Fibroblast of villous mesenchyme (primary cell): ENCODE measurements at places on chromosomes 7 and 10.

DNA sequence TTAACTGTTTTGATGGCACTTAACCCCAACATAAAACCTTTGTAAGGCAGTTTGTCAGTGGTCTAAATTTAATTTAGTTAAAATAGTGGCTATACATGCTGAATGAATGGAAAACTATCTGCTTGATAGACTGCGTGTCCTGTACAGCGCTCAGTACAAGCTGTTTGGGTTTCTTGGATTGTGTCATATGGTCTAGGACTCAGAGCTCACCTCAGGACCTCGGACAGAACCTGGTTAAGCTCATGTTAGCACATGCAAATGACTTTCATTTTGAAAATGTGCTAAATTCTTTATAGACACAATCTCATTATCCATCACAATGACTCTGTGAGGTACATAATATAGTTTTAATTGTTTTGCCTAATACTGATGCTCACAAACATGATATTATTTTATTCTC, 55.7 kb upstream of the RELN start:
- no peak for DNase-seq

DNA sequence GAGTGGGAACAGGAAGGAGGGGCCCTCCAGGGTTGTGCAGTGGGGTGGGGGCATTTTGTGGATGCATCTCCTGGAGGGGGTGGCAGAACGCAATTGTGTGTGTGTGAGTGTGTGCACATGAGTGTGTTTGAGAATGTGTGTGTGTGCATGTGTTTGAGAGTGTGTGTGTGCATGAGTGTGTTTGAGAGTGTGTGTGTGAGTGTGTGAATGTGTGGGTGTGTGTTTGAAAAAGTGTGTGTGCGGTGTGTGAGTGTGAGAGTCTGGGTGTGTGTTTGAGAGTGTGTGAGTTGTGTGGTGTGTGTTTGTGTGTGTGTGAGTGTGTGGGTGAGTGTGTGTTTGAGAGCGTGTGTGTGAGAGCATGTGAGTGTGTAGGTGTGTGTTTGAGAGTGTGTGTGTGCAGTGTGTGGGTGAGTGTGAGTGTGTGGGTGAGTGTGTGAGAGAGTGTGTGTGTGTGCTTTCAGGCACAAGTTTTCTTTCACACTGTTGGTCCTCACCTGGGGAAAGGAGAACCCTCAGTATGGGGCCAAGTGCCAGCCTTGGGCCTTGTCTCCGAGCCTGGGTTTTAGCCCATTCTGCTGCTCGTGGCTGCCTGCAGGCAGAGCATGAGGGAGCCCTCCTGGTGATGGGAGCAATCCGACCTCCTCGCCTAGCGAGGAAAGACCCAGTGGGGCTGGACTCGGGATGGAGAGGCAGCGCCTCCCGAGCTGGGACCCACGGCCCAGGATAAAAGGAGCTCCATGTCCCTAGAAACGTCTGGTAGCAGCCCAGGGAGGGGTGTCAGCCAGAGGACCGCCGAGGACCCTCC, 35.6 kb downstream of the CDH23 start:
- no peak for DNase-seq

DNA sequence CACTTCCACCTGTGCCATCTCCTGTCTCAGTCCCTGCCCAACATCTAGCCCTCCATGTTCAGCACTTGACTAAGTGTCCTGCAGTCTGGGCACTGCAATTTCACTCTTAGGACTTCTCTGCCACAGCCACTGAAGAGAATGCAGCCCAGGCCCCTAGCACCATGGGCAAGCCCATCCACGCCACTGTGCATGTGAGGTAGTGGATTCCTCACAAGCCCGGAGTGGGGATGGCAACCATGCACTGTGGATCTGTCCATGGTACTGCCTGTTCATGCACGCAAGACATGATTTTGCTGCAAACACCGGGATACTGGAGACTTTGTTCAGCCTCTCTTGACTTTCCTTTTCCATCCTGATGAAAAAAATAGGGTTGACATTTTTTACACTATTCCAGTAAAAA, 12.3 kb downstream of the DDC start:
- DNase-seq = peak; percentile 63

- no peak for DNase-seq
Observed at GRCh38 chr10:18021725-18022480, 70.2 kb downstream of the SLC39A12 start.

GRCh38 chr10:15168291-15168785, at the start of gene NMT2:
Gene NMT2 (minus strand): TSS chr10:15168693. CDS start chr10:15168612, 81 bp downstream.
- no peak for DNase-seq

- peak; percentile 32 for DNase-seq
Observed at GRCh38 chr7:133253519-133253875, 619 bp downstream of the EXOC4 start.

DNA sequence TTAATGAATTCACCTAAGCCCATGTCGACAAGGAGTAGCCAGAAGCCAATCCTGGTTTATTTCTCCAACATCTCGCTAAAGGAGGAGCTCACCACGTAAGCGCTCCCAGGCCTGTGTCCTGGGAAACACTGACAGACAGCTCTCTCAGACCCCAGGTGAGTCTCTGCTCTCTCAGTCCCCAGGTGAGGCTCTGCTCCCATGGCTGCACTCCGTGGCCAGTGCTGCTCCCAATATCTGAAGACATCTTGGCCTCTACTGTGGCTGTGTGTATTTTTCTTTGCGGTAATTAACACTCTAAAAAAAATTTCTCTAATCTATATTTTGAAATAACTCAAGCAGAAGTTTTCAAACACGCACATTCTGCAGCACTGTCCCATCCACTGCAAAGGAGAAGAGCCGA, 564.5 kb downstream of the PTPRN2 start:
- DNase-seq = no peak

- no peak for DNase-seq
Observed at GRCh38 chr10:3666525-3667302, 118.3 kb downstream of the KLF6 start.
